ENCODE measurements at places on chromosomes 2 and 18. TPM values are rescaled to one million over a fixed set of nuclear protein-coding genes. Genes with fewer than 3 reads are reported as not detected.

- DNase-seq: no peak
Measured at GRCh38 chr2:103525756-103526155, 763.9 kb downstream of the TMEM182 start.

DNA sequence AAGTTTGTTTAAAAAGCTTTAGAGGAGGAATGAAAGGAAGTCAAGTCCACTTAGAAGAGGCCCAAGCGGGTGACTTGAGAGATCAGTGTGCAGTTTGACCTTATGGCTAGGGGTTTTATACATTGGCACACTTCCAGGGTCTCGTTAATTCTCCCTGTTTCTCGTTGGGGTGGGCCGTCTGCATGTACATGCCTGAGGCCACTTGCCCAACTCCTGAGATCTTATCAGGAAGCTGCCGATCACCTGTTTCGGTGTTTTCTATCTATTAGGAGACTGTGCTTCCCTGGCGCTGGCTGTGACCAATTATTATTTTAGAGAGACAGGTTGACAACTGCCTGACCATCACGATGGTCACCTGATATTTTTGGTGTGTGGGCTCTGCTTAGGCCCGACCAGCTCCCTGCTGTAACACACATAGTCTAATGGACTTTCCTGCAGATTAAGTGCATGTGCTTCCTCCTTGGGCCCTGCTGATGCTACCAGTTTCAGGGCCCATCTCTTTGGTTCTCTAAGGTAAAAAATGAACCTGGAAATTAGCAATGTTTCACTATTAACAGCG, 31.0 kb upstream of the MSH6 start:
- no peak for DNase-seq

DNA sequence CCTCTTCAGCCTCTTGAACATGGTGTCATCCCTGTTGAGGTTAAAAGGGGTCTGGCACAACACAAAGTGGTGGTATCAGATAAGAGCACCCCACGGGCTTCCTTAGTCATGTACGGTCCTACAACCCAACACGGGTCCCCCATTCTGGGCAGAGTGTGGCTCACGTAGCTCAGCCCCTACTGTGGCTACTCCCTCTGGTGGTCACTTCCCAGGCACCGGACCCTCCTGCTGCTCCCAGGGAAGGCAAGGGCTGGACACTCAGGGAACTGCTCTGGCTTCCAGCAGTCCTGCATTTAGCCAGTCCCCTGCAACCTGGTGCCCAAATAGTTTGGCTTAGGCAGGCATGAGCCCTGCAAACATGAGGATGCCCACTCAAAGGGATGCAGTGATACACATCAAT, 58.6 kb downstream of the GALNT14 start:
- DNase-seq: peak; percentile 72

- DNase-seq: no peak
Measured at GRCh38 chr2:103335403-103335802, 573.6 kb downstream of the TMEM182 start.

Gene TUBA3D
- not detected for total RNA-seq

Gene TMEM198
- total RNA-seq: 4.2 TPM

GRCh38 chr18:63779386-63779785, 4.2 kb downstream of the SERPINB7 start:
- no peak for DNase-seq

Gene IL18RAP
- not detected for total RNA-seq

DNA sequence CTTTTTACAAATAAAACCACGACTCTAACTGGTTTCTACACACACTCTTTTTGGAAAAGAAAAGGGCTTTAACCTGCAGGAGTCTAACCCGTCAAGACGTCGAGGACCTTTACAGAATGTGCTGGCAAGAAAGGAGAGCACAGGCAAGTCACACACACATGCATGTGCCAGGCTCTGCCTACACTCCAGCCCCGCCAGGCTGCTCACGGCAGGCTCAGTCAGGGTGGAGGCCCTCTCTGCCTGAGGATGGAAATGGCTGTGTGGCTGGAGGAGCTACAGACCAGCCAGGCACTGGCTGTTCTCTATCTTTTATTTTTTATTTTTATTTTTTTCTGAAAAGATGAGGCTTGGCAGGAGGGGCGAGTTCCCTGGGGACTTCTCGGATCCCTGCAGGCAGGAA, 10.2 kb downstream of the SIX3 start:
- peak; percentile 65 for DNase-seq

DNA sequence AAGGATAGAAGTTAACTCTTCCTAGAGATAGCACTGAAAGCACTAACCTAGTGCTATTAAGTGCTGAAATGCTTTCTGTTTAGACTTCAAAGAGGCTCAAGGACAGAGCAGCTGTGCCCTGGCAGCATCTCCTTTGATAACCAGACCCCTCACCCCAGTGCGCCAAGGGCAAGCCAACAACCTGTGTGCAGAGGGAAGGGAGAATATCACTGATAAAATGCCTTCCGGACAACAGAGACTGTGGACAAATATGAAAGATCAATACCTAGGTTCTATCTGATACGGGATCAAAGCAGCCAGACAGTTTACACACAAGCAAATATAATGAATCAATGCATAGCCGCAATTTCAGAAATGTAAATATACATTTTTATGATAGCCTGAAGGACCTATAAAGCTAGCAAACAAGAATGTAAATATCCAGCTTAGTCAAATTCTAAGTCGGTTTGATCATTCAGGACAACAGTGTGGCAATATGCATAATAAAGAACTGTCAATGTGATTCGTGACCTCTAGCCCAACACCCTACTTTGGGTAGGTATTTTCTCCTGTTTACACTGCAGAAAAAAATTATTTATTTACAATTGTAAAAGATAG, 91.8 kb upstream of the RFX8 start:
- no peak for DNase-seq
